ENCODE measurements at places on chromosomes 6 and 20.

GRCh38 chr6:54654381-54654780 is 192.2 kb upstream of the FAM83B start:
- DNase-seq, result no peak

GRCh38 chr6:13375360-13375878 is 47.1 kb upstream of the TBC1D7 start:
- no peak for DNase-seq

DNA sequence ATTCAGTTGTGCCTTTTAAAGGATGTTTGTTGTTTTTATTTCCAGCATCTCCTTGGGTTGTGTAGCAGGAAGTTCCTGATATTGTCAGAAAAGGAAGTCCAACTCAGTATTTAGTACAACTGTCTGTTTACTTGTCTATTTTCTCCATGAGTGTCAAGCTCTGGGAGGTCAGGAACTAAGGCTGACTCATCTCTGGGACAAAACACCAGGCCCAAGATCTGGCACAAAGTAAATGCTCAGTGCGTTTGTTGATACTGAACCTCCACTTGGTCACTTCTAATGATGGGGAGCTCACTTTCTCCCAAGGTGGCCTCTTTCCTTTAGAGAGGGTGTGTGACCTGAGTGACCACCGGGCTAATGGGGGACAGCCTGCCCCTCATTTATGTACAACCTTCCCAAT is 12.6 kb upstream of the PIGU start:
- DNase-seq, result no peak

- no peak for DNase-seq
Observed at GRCh38 chr6:138331444-138331843, 46.3 kb upstream of the SMIM28 start.

GRCh38 chr6:134389129-134389528 is 71.2 kb upstream of the SGK1 start:
- no peak for DNase-seq
